A673 (cell line): ENCODE measurements at places on chromosomes 1 and 21. TPM values are rescaled to one million over a fixed set of nuclear protein-coding genes. Genes with fewer than 3 reads are reported as not detected.
A peak's percentile ranks its signal among the peaks of the same experiment; 100 is the strongest.

The SRGAP2 gene
- 75.4 and 92.8 TPM in 2 replicates for total RNA-seq

The PATJ gene
- total RNA-seq, result 6.6 and 8.2 TPM in 2 replicates

The LMOD1 gene
- 0.20 TPM in 1 of 2 replicates, not detected in the other for total RNA-seq

The PCSK9 gene
- total RNA-seq, result 38.9 and 41.9 TPM in 2 replicates

The SPATA45 gene
- total RNA-seq, result 1.1 TPM in 1 of 2 replicates, not detected in the other

The CDA gene
- not detected in 2 replicates for total RNA-seq

The MATN1 gene
- total RNA-seq, result not detected in 2 replicates

The FPGT gene
- total RNA-seq, result 6.9 and 7.4 TPM in 2 replicates

The CAPN8 gene
- not detected in 2 replicates for total RNA-seq

- no peaks in the 10 kb centered on the region for H3K27me3 ChIP-seq
- no peak overlapping the region for H3K27ac ChIP-seq
- no peaks in the 10 kb centered on the region for H3K36me3 ChIP-seq
- no peak overlapping the region for H3K4me3 ChIP-seq
- no peaks in the 10 kb centered on the region for H3K4me1 ChIP-seq
Observed at GRCh38 chr1:180299479-180300221, 69.6 kb downstream of the LHX4 start.

DNA sequence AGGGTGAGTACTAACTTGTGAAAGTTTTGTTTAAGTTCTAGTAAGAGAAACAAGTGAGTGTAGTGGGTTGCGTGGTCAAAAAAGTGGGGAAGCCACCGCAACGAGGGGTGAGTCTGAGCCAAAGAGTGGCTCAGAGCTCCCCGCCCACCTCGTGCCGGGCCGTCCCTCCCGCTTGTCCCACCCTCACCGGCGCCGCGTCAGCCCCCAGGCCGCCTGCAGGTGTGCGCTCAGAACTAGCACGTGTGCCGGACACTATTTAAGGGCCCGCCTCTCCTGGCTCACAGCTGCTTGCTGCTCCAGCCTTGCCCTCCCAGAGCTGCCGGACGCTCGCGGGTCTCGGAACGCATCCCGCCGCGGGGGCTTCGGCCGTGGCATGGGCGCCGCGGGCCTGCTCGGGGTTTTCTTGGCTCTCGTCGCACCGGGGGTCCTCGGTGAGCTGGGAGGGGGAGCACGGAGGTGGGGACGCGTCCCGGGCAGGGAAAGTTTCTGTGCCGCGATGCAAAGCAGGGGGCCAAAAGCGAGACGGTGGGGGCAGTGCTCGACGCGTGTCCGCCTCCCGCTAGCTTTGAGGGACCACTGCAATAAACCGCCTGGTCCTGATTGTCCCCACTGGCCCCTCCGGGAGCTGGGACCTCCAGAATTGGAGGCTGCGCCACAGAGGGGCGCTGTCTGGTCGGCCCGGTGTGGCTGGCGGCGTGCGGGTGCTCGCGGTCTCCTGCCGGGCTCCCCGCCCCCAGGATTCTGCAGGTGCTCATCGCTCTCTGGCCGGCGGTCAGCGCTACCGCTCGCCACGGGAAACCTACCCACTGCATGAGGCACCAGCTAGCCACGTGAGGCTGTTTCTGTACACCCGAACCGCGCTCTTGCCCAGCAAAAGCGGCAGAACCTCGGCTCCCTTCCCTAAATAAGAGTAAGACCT is at the start of gene CR2:
Gene CR2, plus strand, starts transcription at position 283 of the 919 bp plus-strand sequence. Its CDS starts 91 bp downstream, at position 374.
- no peak within 1 kb of the TSS for H3K4me3 ChIP-seq
- no peak within 1 kb of the TSS for H3K27ac ChIP-seq
- H3K4me1 ChIP-seq, result no peaks in the 10 kb centered on the region

GRCh38 chr1:206895325-206895724 is 1.9 kb upstream of the IL24 start:
- DNase-seq, result no peak
- H3K4me1 ChIP-seq, result peaks cover 7% of the 10 kb centered on the region
- H3K4me3 ChIP-seq, result no peak overlapping the region
- H3K36me3 ChIP-seq, result no peaks in the 10 kb centered on the region
- H3K27me3 ChIP-seq, result peaks cover 10% of the 10 kb centered on the region

DNA sequence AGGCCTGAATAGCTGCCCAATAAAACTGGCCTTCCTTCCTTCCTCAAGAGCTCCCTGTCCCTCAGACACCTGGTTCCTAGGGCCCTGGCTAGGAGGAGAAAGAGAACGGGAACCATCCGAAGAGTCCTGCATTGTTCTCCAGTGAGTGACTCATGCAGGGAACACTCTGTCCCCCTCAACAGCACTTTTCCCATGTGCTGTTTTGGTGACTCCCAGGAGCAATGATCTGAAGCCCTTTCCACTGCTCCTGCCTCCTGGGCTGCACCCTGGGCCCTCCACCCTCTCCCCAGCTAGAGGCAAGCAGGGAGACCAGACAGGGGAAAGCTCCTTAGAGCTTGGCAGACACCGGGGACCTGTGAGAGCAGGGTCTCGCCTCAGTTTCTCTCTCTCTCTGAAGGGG is 18.9 kb downstream of the TNNT2 start:
- H3K27ac ChIP-seq, result peak overlapping the region; percentile 35
- no peak overlapping the region for H3K4me3 ChIP-seq
- peaks cover 17% of the 10 kb centered on the region for H3K4me1 ChIP-seq
- no peaks in the 10 kb centered on the region for H3K36me3 ChIP-seq
- no peak for DNase-seq

DNA sequence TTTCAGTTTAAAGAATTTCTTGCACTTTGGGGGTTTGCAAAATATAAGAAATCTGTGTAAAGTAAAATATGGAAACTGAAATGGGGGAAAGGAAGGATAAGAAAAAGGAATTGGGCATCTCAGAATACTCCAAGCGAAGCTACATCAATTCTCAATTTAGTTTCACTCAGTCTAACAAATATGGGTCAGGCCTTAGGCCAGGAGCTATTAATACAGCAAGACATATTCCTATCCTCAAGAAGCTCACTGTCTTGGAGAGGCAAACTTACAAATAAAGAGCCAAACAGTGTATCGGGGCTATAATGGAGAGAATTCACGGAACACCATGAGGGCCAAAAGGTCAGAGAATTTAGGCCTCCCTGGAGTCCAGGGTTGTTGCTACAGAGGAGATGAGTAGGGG is 43.0 kb upstream of the CCDC190 start:
- no peaks in the 10 kb centered on the region for H3K27me3 ChIP-seq
- DNase-seq, result no peak
- peaks cover 2% of the 10 kb centered on the region for H3K4me1 ChIP-seq
- H3K36me3 ChIP-seq, result no peaks in the 10 kb centered on the region
- H3K27ac ChIP-seq, result no peak overlapping the region
- no peak overlapping the region for H3K4me3 ChIP-seq

- H3K27me3 ChIP-seq, result no peaks in the 10 kb centered on the region
- H3K27ac ChIP-seq, result no peak overlapping the region
- H3K4me3 ChIP-seq, result no peak overlapping the region
- H3K36me3 ChIP-seq, result no peaks in the 10 kb centered on the region
Observed at GRCh38 chr1:209029737-209030136, 553.8 kb upstream of the CAMK1G start.

GRCh38 chr21:33041981-33042380 is 16.2 kb downstream of the OLIG2 start:
- no peak overlapping the region for H3K4me3 ChIP-seq
- DNase-seq, result no peak
- H3K36me3 ChIP-seq, result no peaks in the 10 kb centered on the region
- peaks cover 86% of the 10 kb centered on the region for H3K27me3 ChIP-seq
- H3K4me1 ChIP-seq, result no peaks in the 10 kb centered on the region

- DNase-seq, result peak; percentile 56
- peaks cover 6% of the 10 kb centered on the region for H3K4me1 ChIP-seq
- no peaks in the 10 kb centered on the region for H3K27me3 ChIP-seq
- H3K4me3 ChIP-seq, result no peak overlapping the region
- no peak overlapping the region for H3K27ac ChIP-seq
- no peaks in the 10 kb centered on the region for H3K36me3 ChIP-seq
Observed at GRCh38 chr21:25708467-25709065, 26.1 kb downstream of the ATP5PF start.

DNA sequence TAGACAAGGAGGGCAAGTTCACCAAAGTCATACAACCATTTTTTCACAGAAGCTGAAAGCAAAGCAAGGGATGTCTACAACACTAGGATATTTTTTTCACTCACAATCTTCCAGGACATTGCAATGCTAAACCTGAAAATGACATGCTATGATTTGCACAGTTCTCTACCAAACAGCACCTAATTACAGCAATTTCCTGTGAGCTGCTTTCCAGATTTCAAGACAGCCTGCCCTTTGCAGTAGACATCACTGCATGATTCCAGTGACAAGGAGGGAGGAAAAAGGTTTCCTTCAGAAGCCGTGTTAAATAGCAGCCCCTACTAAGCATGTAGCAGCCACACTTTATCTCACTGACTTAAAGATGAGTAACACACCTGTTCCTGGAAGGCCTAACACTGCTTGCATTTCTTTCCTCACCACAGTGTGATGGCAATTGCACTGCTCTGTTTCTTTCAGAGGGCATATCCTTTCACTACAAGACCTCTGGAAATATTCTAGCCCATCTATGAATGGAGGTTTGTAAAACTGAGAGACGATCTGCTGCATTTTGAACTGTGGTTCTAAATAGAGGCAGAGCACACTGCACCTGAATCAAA is 97.1 kb downstream of the DUSP10 start:
- no peaks in the 10 kb centered on the region for H3K27me3 ChIP-seq
- H3K27ac ChIP-seq, result no peak overlapping the region
- H3K36me3 ChIP-seq, result no peaks in the 10 kb centered on the region
- H3K4me3 ChIP-seq, result no peak overlapping the region
- no peaks in the 10 kb centered on the region for H3K4me1 ChIP-seq
- no peak for DNase-seq

DNA sequence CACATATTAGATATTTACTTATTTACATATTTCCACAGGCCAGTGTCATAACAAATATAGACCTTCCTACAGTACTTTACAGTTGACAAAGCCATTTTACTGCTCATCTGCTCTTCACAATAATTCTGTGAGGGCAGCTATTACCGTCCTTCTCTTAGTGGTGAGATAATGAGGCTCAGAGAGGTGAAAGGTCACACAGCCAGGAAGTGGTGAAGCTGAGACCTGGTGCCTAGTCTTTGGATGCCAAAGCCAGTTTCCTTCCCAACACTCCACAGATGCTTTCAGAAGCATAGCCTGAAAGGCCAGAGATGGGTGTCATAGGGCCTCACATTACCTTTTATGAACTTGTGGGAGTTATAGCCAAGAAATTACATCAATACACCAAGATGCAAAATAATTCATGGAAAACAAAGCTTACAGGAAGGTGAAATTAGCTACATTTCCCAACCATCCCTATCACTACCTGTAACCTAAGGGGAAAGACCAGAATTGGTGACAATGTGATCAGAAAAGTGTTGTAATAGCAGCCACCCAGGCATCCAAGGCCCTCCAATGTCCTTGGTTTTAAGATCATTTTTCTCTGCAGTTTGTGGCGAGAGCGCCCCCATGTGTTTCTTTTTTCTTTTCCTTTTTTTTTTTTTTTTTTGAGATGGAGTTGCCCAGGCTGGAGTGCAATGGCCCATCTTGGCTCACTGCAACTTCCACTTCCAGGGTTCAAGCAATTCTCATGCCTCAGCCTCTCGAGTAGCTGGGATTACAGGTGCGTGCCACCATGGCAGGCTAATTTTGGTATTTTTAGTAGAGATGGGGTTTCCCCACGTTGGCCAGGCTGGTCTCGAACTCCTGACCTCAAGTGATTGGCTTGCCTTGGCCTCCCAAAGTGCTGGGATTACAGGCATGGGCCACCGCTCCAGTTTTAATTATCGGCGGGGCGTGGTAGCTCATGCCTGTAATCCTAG is 26.5 kb upstream of the RPL11 start:
- H3K27me3 ChIP-seq, result no peaks in the 10 kb centered on the region
- peak; percentile 69 for DNase-seq
- no peaks in the 10 kb centered on the region for H3K4me1 ChIP-seq
- H3K4me3 ChIP-seq, result no peak overlapping the region
- H3K27ac ChIP-seq, result no peak overlapping the region

- H3K36me3 ChIP-seq, result peaks cover 27% of the 10 kb centered on the region
- peaks cover 19% of the 10 kb centered on the region for H3K4me1 ChIP-seq
Observed at GRCh38 chr1:113891631-113892220, 4.3 kb upstream of the BCL2L15 start.

DNA sequence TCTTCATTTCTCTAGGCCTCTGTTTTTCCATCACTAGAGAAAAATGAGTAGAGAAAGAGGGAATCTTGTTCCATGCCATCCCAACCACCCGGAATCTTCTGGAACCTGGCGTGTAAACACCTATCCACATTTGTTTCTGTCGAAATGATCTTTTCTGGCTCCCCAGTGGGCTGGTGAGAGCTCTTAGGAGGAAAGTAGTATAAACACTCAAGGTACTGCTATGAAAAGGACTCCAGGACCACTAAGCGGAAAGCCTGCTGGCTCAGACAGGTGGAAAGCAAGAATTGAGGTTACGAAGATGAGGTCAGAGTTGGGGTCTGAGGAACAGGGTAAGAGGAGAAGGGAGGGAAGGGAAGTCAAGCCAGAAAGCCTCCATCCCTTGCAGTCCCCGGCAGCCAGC is 90.8 kb downstream of the PLXNA2 start:
- DNase-seq, result no peak
- no peaks in the 10 kb centered on the region for H3K36me3 ChIP-seq
- no peak overlapping the region for H3K4me3 ChIP-seq
- peaks cover 6% of the 10 kb centered on the region for H3K27me3 ChIP-seq
- no peak overlapping the region for H3K27ac ChIP-seq
- no peaks in the 10 kb centered on the region for H3K4me1 ChIP-seq

- DNase-seq, result no peak
- no peak overlapping the region for H3K4me3 ChIP-seq
- no peak overlapping the region for H3K27ac ChIP-seq
- H3K36me3 ChIP-seq, result no peaks in the 10 kb centered on the region
- H3K27me3 ChIP-seq, result no peaks in the 10 kb centered on the region
- H3K4me1 ChIP-seq, result no peaks in the 10 kb centered on the region
Observed at GRCh38 chr1:95876276-95876675, 642.3 kb downstream of the RWDD3 start.

DNA sequence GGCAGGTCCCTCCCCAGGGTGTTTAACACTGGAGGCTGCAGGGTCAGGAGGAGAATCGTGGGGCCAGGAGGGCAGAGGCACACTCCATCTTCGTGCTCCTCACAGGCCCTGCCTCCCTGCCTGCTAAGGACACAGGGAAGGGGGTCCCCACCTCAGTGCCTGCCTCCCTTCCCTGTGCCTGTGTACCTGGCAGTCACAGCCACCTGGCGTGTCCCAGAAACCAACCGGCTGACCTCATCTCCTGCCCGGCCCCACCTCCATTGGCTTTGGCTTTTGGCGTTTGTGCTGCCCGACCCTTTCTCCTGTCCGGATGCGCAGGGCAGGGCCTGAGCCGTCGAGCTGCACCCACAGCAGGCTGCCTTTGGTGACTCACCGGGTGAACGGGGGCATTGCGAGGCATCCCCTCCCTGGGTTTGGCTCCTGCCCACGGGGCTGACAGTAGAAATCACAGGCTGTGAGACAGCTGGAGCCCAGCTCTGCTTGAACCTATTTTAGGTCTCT is 623 bp upstream of the BGLAP start:
- H3K36me3 ChIP-seq, result peaks cover 7% of the 10 kb centered on the region
- no peak overlapping the region for H3K27ac ChIP-seq
- H3K4me3 ChIP-seq, result no peak overlapping the region

GRCh38 chr1:177857285-177857684 is 112.6 kb downstream of the SEC16B start:
- H3K27ac ChIP-seq, result no peak overlapping the region
- no peak for DNase-seq
- H3K27me3 ChIP-seq, result no peaks in the 10 kb centered on the region
- H3K4me3 ChIP-seq, result no peak overlapping the region
- H3K4me1 ChIP-seq, result peaks cover 8% of the 10 kb centered on the region
